Left hindlimb (tissue), 1 donor: ENCODE measurements at places on chromosomes 5 and 9.

GRCh38 chr9:91338681-91339080, 23.0 kb downstream of the AUH start:
- DNase-seq: no peak

- DNase-seq: no peak
These were observed 22.6 kb upstream of the MAMDC2 start for GRCh38 chr9:70020991-70021571.

- DNase-seq: peak; percentile 67
These were observed at the start of gene CTNND2 for GRCh38 chr5:11904265-11904906. Gene CTNND2, minus strand, starts transcription at chr5:11904446. Its CDS starts 593 bp downstream, at chr5:11903853.

- DNase-seq: no peak
These were observed 26.2 kb downstream of the PTCD2 start for GRCh38 chr5:72346398-72346797.

DNA sequence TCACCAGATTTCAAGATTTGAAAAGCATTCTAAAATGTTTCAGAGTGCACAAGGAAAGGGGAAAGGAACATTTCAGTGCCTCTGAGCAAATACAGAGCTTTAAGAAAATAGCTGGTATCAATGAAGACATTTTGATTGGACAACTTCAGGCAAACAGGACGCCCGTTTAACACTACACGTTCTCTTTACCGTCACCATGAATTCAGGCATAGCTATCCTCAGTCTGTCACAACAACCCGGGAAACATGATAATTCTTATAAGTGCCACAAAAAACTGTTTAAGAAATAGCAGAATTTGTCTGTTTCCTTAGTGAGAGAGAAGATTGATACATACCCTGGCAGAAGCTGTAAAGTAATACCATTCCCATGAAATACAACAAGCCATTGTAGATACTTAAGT, 392.4 kb upstream of the PDE4D start:
- no peak for DNase-seq

GRCh38 chr5:138454121-138454520, 11.2 kb upstream of the EGR1 start:
- DNase-seq: no peak

- DNase-seq: no peak
These were observed 24.8 kb upstream of the HNRNPA0 start for GRCh38 chr5:137778772-137779564.

DNA sequence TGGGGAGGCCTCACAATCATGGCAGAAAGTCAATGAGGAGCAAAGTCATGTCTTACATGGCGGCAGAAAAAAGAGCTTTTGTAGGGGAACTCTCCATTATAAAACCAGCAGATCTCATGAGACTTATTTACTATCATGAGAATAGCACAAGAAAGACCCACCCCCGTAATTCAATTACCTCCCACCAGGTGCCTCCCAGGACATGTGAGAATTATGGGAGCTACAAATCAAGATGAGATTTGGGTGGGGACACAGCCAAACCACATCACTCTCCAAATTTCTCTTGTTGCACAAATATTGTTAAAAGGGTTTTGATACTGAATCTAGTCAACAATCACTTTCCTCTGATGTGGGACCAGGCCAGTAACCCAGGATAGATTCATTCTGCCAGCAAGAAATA, 1176.1 kb downstream of the CDH9 start:
- DNase-seq: no peak

DNA sequence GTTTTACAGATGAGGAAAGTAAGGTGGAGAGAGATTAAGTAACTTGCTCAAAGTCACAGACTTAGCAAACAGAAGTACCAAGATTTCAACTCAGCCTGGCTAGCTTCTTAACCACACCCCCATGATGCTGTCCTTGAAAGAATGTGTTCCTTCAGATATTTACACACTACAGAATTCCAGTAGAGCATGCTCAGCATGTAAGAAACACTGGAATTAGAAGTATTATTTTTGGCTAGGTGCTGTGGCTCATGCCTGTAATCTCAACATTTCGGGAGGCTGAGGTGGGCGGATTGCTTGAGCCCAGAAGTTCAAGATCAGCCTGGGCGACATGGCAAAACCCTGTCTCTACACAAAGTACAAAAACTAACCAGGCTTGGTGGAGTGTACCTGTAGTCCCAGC, 142.4 kb downstream of the EDIL3 start:
- DNase-seq: no peak

DNA sequence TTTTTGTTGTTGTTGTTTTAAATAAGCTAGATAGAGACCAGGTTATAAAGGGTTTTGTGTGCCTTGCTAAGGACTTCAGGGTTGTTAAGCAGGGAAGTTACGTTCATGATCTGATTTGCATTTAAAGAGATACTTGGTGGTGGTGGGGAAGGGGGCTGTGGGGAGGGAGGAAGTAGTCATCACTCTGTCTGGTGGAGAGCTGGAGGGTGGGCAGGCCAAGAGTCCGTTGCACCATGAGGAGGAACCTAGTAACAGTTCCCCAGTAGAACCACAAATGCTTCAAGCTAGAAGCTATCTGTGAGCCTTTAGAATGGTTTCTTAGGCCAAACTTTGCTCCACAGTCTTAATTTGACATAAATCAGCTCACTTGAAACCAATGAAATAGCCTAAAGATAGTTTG, 18.7 kb upstream of the ROPN1L start:
- no peak for DNase-seq

- DNase-seq: no peak
These were observed 86.0 kb downstream of the NREP start for GRCh38 chr5:111670826-111671492.

DNA sequence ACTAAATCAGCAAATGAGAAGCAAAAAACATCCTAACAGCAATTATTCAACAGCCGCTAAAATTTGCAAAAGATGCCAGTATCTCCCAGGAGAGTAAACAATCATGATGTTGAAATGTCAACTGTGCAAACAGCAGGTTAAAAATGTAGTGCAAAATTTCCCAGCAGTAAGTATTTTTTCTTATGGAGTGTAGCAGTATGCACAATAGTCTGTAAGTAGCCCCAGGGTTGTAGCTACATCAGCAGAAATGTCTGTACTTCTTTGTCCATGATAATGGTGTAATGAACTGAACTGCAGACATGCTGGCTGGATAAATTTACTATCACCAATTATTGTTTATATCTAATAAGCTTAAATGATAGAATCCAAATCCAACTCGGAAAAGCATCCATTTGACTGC, 31.4 kb downstream of the GRIN3A start:
- DNase-seq: no peak

DNA sequence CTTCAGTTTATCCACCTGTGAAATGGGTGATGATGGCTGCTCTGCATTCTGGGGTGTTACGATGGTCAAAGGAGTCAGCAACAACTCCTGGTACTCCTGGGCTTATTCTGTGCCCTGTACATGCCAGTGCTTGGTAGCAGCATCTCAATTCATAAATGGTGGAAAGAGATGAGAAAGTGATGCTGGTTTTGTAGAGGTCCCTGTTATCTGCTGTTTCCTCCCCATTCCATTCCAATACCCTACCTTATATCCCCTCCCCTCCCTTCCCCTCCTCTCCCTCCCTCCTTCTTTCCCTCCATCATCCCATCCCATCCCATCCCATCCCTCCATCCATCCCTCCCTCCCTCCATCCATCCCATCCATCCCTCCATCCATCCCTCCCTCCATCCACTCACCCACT, 19.1 kb downstream of the BOD1 start:
- DNase-seq: no peak

- no peak for DNase-seq
These were observed 74.6 kb downstream of the FEM1C start for GRCh38 chr5:115469904-115470516.

DNA sequence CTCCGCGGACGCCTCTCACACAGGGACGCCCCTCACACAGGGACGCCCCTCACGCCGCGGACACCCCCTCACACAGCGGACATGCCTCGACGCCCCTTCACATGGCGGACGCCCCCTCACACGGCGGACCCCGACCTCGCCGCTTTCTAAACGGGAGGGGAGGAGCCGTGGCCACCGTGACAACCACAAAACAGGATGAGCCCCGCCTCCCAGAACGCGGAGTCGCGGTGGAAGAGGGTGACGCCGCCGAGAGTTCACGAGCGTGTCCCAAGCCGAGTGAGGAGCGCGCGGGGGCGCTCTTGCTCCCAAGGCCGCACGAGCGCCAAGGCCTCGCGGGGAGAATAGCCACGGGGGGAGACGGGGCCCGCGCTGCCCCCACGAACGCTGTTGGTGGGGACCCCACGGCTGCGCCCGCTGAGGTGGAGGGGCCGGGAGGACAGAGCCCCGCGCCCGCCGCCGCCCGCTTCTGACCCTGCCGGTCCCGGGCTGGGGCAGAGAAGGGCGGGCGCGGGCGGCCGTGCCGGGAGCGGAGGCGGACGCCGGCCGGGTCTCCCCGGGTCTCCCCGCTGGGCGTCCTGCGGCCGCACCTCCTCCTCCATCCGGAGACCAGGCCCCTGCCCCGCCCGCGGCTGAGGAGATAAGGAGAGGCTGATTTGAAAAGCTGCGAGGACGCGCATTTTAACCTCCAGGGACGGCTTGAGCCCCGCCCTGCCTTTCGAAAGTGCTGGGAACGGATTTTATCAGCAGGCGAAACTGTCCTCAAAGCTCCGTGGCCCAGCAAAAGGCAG, 3.9 kb upstream of the NKD2 start:
- DNase-seq: peak; percentile 58

DNA sequence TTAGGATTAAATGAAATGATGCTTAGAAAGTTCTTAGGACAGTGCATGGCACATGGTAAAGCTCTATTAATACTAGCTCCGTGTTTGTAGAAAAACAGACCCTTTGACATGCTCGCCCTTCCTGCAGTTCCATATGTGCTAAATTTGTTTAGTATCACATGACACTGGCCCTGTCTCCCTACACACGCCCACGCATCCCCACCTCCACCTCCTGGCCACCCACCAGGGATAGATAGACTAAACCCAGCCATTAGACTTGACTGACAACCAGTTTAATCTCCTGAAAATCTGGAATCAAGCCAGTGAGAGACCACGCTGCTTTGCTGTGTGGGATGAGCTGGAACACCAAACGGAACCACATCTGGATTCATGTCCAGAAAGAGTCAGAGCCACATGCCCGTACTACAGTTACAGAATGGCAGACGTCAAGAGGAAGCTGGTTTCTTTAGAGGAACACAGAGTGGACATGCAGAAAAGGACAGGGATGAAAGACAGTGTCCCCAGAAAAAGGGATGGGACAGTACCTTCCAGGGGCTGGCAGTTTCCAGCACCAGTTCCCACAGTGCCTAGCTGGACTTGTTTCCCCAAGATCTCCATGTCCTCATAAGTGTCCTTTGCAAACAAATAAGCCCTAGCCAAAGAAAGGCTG, 186.1 kb downstream of the PDZD2 start:
- DNase-seq: no peak

DNA sequence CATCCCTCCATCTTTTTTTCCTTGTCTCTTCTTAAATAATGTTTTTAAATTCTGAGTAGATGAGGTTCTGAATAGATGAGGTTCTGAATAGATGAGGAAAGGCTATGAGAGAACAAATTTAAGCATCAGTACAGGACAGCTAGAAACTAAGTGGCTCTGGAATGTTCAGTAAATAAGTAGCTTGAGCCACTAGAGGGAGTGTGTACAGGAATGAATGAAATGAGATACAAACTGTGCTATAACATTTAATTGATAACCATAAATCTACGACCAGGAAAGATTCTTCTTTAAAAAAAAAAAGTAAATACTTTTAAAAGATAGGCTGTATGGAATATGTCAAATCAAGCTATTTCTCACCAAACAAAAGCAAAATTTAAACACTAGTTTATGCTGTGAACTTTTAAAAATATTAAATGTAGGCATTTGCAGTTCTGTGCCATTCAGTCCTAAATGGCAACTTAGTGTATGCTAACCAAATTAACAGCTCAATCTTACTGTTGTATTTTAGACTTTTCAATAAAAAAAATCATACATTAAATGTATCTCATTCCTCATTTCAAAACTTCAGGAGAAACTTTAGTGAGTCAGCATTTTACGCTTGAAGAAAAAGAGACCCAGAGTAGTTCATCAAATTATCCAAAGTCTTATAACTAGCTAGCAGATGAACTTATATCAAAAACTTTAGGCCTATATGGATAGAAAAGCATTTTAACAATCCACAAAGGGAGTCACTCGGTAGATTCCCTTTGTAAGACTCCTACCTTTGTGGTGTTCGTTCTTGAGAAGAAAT, 70.4 kb upstream of the SNX2 start:
- DNase-seq: no peak

- DNase-seq: no peak
These were observed 115.3 kb downstream of the MACIR start for GRCh38 chr5:103373597-103374472.

GRCh38 chr9:4640027-4640426, 22.1 kb upstream of the PLPP6 start:
- DNase-seq: no peak

DNA sequence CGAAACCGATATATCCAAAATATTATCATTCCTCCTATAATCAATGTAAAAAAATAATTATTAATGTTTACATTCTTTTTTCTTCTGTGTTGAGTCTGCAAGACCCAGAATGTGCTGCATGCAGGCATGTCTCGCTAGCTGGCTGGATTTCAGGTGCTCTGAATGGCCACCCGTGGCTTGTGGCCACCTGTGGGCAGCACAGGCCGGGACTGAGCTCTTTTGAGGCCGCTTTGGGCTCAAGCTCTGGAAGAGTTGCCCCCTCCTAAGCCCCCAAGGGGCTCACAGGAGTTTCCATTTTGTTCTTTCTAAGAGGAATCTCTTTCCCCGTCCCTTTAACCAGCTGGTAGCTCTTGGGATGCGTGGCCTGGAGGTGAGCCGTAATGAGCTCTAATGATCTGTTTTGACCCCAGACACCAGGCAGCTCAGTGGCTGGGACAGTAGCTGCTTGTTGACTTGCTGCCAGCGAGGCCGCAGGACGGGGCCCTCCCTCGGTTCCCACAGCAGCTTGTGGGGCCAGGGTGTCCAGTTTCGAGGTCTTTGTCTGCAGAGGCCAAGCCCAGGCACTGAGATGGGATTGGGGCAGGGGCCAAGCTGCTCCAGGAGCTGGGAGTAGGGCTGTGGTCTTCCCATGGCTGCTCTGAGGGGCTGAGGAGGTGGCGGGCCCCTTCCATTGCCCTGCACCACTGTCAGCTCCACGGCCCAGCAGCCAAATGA, 20.8 kb downstream of the ASS1 start:
- DNase-seq: peak; percentile 61

DNA sequence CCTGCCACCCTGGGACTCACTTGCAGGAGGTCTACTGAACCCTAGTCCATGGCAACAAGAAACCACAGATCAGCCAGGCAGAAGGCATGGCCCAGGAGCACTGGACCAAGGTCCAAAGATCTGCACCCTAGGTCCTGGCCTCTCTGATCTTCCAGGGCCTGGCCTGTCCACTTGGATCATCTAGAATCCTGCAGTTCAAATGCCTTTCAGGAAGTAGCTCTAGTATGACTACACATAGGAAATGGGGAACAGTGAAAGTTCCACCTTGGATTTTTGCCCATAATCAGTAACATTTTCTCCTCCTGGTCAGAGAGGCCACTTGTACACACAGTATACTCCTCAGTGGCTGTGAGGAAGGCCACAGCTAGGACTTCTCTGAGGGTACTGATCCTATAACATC, 11.5 kb downstream of the ANXA6 start:
- DNase-seq: no peak
